ENCODE measurements at places on chromosomes 7 and 10.

GRCh38 chr10:113337142-113337541, 215.7 kb upstream of the HABP2 start:
- no peak for DNase-seq

GRCh38 chr7:95916573-95917297, 144.4 kb downstream of the DYNC1I1 start:
- DNase-seq, result peak; percentile 63

GRCh38 chr10:63054889-63055611, 78.1 kb upstream of the NRBF2 start:
- no peak for DNase-seq

DNA sequence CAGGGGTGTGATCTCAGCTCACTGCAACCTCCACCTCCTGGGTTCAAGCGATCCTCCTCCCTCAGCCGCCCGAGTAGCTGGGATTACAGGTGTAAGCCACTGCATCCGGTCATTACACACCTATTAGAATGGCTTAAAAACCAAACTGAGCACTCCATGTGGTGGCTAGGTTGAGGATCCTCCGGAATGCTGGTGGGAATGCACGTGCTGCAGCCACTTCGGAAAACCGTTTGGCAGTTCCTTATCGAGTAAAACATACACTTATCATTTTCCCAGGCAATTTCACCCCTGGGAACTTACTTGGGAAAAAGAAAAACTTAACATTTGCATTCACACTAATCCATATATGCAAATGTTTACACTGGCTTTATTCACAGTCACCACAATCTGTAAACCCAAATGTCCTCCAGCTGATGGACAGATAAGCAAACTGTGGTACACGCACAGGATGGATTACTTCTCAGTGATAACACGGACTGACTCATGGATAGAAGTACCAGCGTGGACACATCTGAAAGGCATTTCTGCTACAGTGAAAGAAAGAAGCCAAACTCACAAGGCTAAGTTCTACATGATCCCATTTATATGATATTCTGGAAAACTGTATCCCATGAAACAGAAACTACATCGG, 20.4 kb downstream of the RFC2 start:
- no peak for DNase-seq

GRCh38 chr10:32104622-32105509, 48.6 kb upstream of the KIF5B start:
- DNase-seq, result no peak

GRCh38 chr7:47291461-47292081, 290.3 kb downstream of the TNS3 start:
- DNase-seq, result no peak

DNA sequence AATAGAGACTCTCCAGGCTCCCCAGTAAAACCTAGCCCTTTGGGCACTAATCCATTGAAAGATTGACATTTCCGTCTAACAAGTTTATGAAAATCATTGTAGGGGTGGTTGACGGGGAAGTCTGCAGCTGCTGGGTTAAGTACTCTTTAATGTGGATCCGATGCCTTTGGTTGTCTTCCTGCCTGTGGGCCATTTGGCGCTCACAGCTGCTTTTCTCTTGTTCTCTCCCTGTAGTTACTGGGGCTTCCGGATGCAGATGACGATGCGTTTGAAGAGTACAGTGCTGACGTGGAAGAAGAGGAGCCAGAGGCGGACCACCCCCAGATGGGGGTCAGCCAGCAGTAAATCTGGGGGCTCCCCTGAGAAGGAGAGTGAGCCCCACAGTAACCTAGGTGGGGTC, 22.4 kb downstream of the MTURN start:
- DNase-seq, result no peak

DNA sequence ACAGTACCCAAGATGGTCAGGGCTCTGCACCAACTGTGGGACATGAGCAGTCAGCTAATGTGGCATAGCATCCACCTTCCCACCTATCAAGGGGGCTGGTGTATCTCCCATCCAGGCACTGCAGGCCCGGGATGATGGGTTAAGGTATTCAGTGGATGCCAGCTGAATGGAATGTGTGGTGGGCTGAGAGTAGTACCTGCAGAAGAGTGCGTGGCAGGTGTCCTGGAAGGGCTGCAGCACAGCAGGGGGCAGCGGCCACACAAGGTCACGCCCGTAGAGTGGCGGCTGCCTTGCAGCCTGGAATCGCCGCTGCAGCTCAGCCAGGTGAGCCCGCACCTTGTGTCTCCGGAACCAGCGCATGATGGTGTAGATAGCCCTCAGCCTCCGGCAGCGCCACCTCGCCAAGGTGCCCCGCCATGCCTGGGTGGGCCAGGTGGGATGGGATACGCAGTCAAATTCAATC, 13.3 kb downstream of the MYO1G start:
- DNase-seq, result no peak

DNA sequence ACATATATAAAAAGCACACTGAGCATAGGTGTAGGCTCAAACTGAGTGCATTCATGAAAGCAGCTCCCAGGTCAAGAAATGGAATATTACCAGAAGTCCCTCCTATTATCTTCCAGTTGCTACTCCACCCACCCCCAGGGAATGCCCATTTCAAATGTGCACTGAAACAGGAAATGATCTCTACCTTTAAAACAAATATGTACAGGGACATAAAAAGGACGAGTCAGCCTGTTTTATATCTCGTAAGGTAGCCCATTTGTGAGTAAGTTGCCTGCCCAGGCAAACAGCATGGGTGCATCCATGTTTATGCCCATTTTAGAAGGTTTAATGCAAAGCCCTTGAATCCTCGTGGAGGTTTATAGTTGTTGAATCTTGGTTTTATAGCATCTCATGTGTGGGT, 10.4 kb downstream of the FFAR4 start:
- DNase-seq, result no peak

DNA sequence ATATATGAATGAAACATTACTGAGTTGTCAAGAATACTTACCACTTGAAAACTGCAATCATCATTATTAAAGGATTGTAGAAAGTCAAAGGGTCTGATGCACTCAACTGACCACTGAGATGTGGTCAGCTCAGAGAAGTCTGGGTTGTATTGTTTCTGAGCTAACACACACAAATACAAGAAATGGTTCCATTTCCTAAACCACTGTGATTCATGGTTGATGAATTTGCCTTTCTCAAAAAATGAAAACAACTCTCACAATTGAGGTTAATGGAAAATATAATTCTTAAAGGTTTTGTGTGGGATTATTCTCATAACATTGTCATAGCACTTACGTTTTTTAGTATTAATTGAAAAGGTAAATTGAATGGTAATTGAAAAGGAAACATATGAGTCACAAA, 45.6 kb upstream of the TAS2R16 start:
- DNase-seq, result no peak

DNA sequence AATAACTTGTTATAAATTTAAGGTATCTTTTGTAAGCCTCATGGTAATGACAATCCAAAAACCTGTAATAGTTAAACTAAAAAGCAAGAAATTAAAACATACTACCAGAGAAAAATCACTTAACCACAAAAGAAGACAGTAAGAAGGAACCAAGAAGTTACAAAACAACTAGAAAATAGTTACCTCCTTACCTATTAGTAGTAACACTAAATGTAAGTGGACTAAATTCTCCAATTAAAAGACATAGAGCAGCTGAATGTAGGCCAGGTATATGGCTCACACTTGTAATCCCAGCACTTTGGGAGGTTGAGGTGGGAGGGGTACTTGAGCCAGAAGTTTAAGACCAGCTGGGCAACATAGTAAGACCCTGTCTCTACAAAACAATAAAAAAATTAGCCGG, 84.0 kb downstream of the SNX13 start:
- no peak for DNase-seq

GRCh38 chr7:73313521-73313906, 4.9 kb upstream of the NSUN5 start:
- DNase-seq, result no peak

GRCh38 chr7:151244196-151244840, 4.2 kb downstream of the SMARCD3 start:
- DNase-seq, result no peak

DNA sequence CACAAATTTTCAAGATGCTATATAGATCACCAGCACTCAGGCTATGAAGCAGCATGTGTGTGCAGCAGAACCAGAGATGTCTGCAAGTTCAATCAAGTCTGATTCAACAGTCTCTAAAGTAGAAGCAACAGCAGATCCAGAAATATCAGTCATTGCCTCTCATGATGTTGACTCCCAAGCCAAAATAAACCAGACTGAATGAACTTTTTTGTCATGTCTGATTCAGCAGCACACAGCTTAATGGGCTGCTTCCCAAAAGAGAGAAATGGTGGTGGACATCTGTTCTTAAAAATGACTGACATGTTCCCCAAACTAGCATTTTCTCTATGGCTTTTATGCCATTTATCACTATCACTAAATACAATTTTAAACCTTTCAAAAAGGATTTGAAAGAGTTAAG, 53.8 kb downstream of the TMEM26 start:
- DNase-seq, result no peak

DNA sequence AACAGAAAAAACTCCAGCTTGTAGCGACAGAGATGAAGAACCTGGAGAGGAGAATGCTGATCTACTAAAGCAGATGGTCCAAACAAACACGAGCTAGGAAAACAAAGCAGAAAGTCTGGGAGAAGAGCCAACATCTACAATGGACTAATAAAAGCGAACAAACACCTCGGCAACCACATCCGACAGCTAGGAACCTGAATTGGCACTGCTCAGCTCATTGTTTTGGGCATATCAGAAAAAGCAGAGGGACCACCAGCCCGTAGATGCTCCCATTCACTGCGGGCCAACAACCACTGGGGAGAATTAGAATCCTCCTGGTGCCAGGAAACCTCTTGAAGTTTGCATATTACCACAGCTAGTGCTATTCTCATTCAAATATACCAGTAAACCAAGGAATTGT, 204.7 kb downstream of the NXPH1 start:
- no peak for DNase-seq

- DNase-seq, result no peak
These were observed 987.9 kb downstream of the KCNMA1 start for GRCh38 chr10:76649723-76650127.

- DNase-seq, result no peak
These were observed 238.5 kb upstream of the MAGI2 start for GRCh38 chr7:79692015-79692414.

GRCh38 chr10:65945061-65945460, 980.8 kb upstream of the LRRTM3 start:
- no peak for DNase-seq

GRCh38 chr10:81944609-81945008, 69.6 kb downstream of the NRG3 start:
- no peak for DNase-seq

GRCh38 chr7:30224511-30225062, 59.8 kb upstream of the ZNRF2 start:
- DNase-seq, result no peak
